ENCODE measurements at places on chromosomes 12 and 14.

GRCh38 chr12:122961531-122962329, 4.5 kb downstream of the ABCB9 start:
- DNase-seq = no peak

GRCh38 chr14:39555749-39556148, 123.5 kb upstream of the FBXO33 start:
- DNase-seq = peak; percentile 6

GRCh38 chr14:35607380-35607779, 73.4 kb downstream of the INSM2 start:
- DNase-seq = no peak

- no peak for DNase-seq
Observed at GRCh38 chr14:31297701-31298344, 90.2 kb upstream of the HECTD1 start.

GRCh38 chr12:119417440-119417839, 82.9 kb downstream of the CCDC60 start:
- DNase-seq = no peak

GRCh38 chr12:30730011-30730410, 24.7 kb downstream of the CAPRIN2 start:
- DNase-seq = no peak

DNA sequence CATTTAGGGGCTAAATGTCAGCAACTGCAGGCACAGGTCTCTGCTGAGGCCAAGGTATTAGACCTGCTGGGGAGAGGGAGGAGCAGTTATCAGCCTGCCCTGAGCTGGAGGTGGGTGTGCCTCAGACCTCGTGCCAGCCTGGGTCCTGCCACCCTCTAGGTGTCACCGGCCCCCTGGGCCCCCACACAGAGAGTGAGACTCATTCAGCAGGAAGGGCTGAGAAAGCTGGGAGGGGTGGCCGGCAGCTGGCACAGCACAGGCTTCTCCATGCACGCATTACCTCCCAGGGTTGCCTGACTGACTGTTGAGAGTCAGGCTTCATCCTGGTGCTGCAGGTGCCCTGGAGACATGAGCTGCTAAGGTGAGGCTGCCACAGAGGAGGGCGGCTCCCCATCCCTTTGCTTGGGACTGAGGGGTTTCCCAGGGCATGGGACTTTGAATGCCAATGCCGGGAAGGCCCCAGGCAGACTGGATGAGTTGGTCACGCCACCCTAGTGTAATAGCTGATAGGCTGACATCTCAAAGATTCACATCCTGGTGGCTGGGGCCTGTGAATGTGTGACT, 75.3 kb upstream of the C14orf180 start:
- DNase-seq = no peak

DNA sequence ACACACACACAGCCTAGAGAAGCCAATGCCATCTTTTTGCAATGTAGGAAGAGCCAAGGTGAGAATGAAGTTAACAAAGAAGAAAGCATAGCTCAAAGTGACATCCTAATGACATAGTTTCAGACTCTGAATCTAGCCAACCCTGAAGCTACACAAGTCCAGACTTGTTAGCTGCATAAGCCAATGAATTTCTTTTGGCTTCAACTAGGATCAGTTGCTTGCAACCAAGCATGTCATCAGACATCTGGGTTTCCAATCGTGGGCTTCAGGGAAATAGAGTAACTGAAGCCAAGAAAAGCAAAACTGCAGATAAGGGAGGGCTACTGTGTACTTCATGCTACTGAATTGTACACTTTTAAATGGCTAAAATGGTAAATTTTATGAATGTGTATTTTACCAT, 4.4 kb upstream of the GPHN start:
- DNase-seq = no peak

GRCh38 chr12:16939871-16940306, 333.9 kb upstream of the LMO3 start:
- peak; percentile 22 for DNase-seq

DNA sequence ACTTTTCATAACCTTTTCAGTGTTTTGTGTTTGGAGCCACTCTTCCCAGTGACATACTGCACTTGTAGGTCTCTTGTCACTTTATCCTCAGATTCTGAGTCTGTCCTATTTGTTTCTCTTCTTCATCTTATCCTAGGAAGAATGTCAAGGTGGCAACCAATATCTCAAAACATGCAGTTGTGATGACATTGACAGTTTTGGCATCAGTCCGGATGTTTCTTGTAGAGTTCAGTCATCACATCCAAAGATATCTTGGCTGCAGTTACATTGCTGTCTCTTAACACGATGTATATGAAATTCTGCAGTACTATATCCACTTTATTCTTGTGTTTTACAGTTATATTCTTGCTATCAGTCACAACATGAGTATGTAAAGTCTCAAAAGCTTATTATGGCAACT, 6.4 kb downstream of the ADIPOR2 start:
- no peak for DNase-seq

- DNase-seq = no peak
Observed at GRCh38 chr12:24719293-24719721, 229.6 kb downstream of the BCAT1 start.

DNA sequence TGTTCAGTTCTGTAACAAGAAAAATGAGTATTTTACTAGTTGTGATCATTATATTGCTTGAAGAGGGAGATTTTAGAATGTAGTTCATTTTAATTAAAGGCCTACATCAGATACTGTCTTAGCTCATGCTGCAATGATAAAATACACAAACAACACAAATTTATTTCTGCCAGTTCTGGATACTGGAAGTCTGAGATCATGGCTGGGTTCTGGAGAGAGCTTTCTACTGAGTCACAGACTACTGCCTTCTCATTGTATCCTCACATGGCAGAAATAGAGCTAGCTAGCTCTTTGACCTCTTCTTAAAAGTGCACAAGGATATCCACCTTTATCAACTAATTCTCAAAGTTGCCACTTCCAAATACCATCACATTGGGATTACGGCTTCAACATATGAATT, 53.8 kb downstream of the MIS18BP1 start:
- no peak for DNase-seq

GRCh38 chr14:90383731-90384542, 12.9 kb upstream of the CALM1 start:
- peak; percentile 89 for DNase-seq

DNA sequence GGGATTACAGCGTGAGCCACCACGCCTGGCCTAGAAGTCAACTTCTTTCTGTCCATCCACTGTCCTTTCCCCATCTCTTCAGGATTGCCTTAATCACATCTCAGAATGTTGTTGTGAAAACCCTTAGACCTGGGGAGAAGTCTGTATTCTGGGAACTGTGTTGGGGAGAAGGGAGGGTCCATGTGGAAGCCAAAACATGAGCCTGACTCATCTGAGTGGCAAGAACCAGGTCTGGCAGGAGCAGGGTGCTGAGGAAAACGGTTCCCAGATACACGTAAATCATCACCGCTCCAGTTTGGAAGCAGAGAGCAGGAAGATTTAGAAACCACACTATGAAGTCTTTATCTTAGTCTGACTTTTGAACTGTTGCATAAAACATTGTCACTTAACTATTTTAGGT, 245.6 kb upstream of the RGS6 start:
- no peak for DNase-seq

GRCh38 chr12:121522971-121523370, 57.9 kb downstream of the KDM2B start:
- DNase-seq = peak; percentile 57

- no peak for DNase-seq
Observed at GRCh38 chr12:45427042-45427441, 211.1 kb downstream of the ANO6 start.

DNA sequence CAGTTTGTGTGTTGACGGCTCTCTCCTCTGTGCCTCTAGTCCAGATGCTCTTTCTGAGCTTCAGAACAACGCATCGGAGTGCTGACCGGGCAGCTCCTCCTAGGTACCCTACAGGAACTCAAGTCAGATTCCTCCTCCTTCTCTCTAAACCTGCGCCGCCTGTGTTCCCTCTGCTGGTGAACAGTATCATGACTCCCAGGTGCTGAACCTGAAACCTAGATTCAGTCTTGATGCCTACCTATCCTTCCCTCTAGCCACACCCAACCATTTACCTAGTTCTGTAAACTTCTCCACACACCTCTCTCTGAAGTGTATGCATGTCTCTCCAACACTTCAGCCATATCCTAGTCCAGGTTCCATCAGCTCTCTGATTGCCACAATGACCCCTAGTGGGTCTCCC, 112.7 kb downstream of the EFCAB11 start:
- DNase-seq = no peak

- no peak for DNase-seq
Observed at GRCh38 chr14:36773136-36773540, 111.5 kb downstream of the PAX9 start.

GRCh38 chr12:112685321-112685720, 106.2 kb upstream of the RPH3A start:
- no peak for DNase-seq

DNA sequence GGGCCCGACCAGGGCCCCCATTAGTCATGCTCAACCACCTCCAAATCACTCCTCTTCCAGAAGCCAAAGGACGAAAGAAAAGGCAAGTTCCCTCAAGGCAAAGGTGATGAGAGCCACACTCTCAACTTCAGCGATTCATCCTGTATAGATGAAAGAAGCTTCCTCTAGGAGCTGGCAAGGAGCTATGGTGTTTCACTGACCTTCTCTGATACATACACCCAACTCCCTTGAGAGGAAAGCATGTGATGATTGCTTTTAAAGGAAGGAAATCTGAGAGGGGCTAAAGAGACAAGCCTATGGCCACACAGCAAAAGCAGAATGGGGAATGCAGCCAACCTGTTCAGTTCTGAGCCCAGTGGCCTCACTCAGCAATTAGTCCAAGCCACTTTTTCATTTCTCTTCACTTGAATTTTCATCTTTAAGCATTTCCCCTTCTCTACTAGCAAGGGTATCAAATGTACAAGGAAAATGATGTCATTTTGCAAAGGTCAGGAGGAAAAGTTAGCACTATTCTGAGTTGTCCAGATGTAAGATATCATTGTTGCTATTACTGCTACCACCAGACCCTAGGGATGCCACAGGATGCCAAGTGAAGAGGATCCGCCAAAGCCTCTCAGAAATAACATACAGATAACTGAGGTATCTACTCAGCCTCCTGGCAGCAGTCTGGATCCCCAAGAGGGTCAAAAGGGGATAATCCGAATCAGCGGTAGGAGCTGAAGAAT, 82.5 kb downstream of the MAP3K9 start:
- DNase-seq = peak; percentile 8

- DNase-seq = peak; percentile 36
Observed at GRCh38 chr14:60346706-60347105, 97.7 kb downstream of the PPM1A start.

- DNase-seq = no peak
Observed at GRCh38 chr12:106866426-106867080, 89.2 kb upstream of the TMEM263 start.

DNA sequence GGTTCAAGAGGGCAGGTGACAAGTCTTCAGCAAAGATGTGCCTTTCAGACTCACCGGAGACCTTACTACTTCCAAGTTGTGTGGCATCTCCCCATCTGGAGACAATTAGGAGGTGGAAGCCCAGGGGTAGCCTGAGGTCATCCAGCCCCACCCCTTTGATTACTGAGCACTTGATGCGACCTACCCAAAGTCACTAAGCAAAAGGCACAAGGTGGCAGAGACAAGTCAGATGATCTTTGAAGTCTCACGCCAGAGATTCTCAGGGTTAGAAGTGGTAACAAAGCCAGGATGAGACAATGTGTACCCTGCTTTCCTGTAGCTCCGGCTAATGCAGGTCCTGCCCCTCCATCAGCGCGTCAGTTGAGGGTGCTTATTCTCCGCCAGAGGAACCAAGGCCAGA, 1.4 kb upstream of the FOXN3 start:
- peak; percentile 41 for DNase-seq

GRCh38 chr12:3603576-3603975, 112.6 kb downstream of the PRMT8 start:
- DNase-seq = no peak

DNA sequence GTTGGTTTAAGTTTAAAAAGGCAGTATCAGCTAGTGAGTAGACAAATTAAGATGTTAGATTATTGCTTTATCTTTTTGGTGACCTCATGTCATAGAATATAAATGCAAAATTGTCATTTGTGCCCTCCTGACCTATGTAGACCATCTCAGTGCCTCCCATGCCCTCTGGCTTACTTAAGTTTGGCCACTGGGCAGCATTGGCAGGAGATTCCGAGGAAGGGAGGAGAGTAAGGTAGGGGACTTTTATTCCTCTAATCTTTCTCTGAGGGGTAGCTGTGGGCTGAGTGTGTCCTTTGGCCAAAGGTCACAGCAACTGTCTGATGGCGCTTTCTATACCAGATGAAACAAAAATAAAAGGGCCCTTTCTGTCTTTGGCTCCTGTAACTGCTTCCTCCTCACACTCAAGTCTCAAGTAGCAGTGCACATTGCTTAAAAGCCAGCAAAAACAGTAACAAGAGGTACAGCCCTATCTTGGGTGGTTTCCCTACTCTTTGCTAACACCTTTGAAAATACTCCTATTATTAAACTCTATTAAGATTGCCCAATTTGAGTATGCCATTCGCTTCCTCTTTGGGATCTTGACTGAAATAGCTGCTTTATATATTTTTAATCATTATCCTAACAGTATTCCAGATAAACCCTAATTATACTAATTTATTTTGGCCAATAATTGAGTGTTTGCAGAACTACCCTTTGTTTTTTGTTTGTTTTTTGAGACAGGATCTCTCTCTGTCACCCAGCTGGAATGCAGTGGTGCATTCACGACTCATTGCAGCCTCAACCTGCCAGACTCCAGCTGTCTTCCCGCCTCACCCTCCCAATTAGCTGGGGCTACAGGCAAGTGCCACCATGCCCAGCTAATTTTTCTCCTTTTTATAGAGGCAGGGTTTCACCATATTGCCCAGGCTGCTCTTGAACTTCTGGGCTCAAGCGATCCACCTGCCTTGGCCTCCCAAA, 56.5 kb upstream of the KCNH3 start:
- no peak for DNase-seq

DNA sequence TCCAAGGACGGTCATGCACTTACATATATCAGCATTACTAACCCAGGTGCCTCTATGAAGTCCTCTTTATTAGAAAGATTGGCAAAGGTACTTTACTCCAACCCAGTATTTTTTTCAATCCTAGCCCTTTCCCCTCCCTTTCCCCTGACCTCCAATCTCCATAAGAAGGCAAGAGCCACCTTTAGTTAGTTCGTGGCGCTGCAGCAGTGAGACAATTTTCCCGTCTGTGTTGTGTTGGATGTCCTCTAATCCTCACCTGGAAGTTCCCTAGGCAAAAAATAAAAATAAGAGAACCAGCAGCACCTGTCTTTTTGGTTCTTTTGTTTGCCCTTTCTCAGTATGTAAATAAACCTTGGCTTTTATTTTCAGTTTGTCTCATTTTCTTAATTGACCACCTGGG, 439.6 kb upstream of the LRFN5 start:
- DNase-seq = no peak

DNA sequence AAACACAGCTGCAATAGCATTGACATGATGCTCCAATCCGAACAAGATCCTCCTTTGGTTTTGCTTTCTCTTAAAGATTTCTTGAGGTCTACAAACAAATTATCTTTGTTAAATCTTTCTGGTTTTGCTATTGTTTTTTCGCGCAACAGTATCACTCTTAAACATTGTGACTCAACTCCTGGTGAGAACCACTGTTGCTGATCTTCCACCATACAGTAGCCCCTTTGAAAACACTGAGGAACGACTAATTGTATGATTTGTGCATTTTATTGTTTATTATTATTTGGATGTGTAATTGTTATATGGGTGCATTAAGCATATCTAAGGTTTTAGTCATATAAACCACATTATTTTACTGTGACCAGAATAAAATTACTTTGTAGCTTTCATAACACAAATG, 282.8 kb downstream of the EGLN3 start:
- DNase-seq = no peak

GRCh38 chr14:22650960-22651521, 6.9 kb upstream of the OR6J1 start:
- DNase-seq = no peak

- DNase-seq = no peak
Observed at GRCh38 chr12:101594700-101595099, at the start of gene MYBPC1. TSS of gene MYBPC1 (plus strand) at chr12:101594971. CDS start at chr12:101595071, 100 bp downstream.
